ENCODE measurements at places on chromosomes 6 and 20.

GRCh38 chr6:25902071-25902470, 28.0 kb upstream of the SLC17A3 start:
- no peak for DNase-seq

GRCh38 chr6:18136260-18136659, 13.8 kb upstream of the NHLRC1 start:
- DNase-seq: no peak

DNA sequence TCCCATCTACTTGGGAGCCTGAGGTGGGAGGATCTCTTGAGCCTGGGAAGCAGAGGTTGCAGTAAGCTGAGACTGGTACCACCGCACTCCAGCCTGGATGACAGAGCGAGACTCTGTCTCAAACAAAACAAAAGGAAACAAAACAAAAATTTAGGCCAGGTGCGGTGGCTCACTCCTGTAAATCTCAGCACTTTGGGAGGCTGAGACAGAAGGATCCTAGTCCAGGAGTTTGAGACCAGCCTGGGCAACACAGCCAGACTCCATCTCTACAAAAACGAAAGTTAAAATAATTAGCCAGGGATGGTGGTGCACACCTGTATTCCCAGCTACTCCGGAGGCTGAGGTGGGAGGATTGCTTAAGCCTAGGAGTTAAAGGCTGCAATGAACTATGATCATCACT, 183.2 kb upstream of the ZNF217 start:
- no peak for DNase-seq

- no peak for DNase-seq
Measured at GRCh38 chr6:140269591-140270165, 895.2 kb upstream of the CITED2 start.

DNA sequence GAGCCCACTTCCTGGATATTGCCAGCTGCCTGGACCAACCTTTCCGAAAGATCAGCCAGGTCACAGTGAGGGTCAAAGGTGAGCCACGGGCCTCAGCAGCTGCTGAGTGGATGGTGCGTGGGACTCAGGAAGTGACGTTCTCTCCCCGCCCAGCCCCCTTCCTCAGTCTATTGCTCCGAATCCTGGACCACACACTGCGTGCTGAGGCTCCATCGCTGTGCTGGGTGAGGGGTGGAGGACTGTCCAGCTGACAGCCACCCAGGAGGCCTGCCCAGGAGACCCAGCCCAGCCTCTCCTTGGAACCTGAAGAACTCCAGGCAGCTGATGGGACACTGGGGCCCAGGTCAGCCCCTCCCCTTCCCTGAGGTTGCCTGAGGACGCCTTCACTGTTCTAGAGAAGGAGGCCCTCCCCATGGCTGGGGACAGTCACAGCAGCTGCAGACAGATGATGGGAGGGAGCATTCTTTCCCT, 94.4 kb upstream of the CD93 start:
- no peak for DNase-seq

- DNase-seq: no peak
Measured at GRCh38 chr20:41261790-41262717, 55.5 kb downstream of the ZHX3 start.

- no peak for DNase-seq
Measured at GRCh38 chr6:157652601-157653363, 170.3 kb upstream of the SNX9 start.

- no peak for DNase-seq
Measured at GRCh38 chr20:25044660-25045342, 13.1 kb downstream of the ACSS1 start.

- DNase-seq: peak; percentile 80
Measured at GRCh38 chr20:50987493-50988210, 29.0 kb downstream of the MOCS3 start.

- no peak for DNase-seq
Measured at GRCh38 chr6:161038229-161039031, 46.9 kb downstream of the MAP3K4 start.

GRCh38 chr20:53925651-53926401, 144.6 kb downstream of the BCAS1 start:
- DNase-seq: no peak

DNA sequence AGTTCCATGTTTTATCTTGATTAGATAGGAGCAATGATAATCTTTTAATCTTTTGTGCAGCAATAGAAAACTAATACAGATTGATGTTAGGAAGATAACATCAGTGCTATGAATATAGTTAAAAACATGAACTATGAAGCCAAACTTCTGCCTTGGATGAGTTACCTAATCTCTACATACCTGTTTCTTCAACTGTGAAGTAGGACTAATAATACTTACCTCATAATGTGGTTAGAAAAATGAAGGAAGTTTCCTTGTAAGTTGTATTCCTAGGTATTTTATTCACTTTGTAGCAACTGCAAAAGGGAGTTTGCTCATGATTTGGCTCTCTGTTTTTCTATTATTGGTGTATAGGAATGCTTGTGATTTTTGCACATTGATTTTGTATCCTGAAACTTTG, 111.9 kb downstream of the FRK start:
- no peak for DNase-seq

GRCh38 chr6:96816301-96816817, 20.9 kb downstream of the GPR63 start:
- DNase-seq: no peak

GRCh38 chr6:21856456-21856825, 262.9 kb downstream of the SOX4 start:
- no peak for DNase-seq

- no peak for DNase-seq
Measured at GRCh38 chr6:157831018-157831369, 7.9 kb downstream of the SNX9 start.

GRCh38 chr6:117502580-117502979, 20.1 kb downstream of the DCBLD1 start:
- DNase-seq: no peak

DNA sequence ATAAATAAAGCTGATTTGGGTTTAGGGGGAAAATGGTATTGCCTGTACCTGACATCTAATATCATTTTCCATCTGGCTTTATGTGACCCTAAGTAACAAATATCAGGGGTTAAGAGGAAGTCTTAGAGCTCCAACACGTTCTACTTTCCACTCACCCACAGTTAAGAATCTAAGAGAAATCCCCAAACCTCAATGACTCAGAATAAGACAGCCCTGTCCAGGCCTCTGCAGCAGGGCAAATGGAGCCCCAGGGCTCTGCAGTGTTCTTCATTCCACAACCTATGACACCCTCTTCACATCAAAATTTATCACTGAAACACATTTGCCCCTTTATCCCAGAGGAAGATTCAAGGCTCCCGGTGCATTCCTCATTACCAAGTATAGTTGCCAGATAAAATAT, 20.3 kb upstream of the TENT5A start:
- no peak for DNase-seq

DNA sequence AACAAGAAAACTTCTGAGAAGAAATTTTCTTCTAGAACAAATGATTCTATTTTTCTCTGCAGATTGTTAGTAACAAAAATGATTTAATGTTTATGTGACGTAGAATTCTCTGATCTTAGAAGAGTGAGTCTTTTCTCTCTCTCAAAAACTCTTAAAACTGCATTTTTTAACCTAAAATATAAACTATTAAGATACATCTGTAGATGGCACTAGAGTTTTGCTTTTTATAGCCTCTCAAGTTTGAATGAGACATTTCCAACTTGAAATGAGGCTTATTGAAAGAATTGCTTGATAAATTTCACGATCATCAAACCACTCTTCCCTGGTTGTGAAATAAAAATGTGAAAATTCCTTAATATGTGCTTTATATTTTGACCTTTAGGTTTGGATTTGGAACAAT, 53.8 kb downstream of the PHF3 start:
- DNase-seq: no peak
